Psoas muscle (tissue), 8 donors: ENCODE measurements at places on chromosomes 12 and 14. TPM values are rescaled to one million over a fixed set of nuclear protein-coding genes. Genes with fewer than 3 reads are reported as not detected.

Gene RNASE1
- total RNA-seq, result 181 TPM

Gene TMEM119
- total RNA-seq, result 1.0 TPM

Gene RGS6
- total RNA-seq, result 1.6 TPM

- no peak for DNase-seq
Observed at GRCh38 chr12:99959549-99960170, 25.1 kb downstream of the ANKS1B start.

DNA sequence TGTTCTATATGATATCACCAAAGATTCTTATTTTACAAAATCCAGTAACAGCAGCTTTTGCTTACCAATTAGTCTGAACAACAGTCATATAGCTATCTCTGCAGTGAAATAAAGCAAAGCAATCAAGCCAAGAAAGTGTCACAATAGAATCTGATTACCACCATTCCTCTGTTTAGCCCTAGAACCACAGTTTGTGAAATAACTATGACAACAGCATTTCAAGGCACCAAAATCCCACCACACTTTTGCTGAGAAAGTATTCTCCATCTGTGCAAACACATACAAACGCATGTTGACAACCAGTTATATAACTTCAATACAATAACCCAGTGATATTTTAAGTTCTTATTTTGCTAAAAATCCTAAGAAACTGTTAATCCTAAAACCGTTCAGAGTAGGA is 7.4 kb downstream of the PPP1R13B start:
- DNase-seq, result no peak

- no peak for DNase-seq
Observed at GRCh38 chr12:28870839-28871440, 278.1 kb upstream of the FAR2 start.
